Fibroblast of lung (primary cell): ENCODE measurements at places on chromosomes 16 and 17. TPM values are rescaled to one million over a fixed set of nuclear protein-coding genes. Genes with fewer than 3 reads are reported as not detected.

RNFT1 gene
- 13.4 and 13.9 TPM in 2 replicates for total RNA-seq

CCDC92B gene
- total RNA-seq, result not detected in 2 replicates

TBC1D3I gene
- total RNA-seq, result under 0.01 and 0.51 TPM in 2 replicates

CBFA2T3 gene
- total RNA-seq, result under 0.01 TPM in 2 replicates

TBX4 gene
- total RNA-seq, result 35.2 and 44.1 TPM in 2 replicates

NKD1 gene
- under 0.01 TPM in 2 replicates for total RNA-seq

SPNS3 gene
- not detected in 2 replicates for total RNA-seq

RAB34 gene
- total RNA-seq, result 159 and 174 TPM in 2 replicates

IGFALS gene
- not detected in 2 replicates for total RNA-seq

STH gene
- total RNA-seq, result not detected in 2 replicates
